ENCODE measurements at places on chromosomes 7 and 10.

DNA sequence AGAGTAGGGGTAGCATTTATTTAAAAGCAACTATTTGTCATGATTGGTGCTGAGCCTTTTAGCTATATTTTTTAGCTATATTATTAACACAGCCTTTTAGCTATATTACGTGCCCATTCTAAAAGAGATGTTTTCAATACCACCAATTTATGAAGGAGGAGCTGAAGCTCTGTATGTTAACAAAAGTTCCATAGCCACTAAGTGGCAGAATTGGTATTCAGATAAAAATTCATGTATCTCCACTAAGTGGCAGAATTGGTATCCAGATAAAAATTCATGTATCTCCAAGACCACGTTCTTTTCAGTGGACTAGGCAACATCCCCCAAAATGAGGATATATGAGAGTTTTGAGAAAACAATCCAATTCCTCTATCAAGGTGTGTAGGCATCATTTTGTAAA is 268.6 kb downstream of the HGF start:
- DNase-seq, result peak; percentile 20

GRCh38 chr10:108545921-108546320 is 1377.4 kb downstream of the XPNPEP1 start:
- no peak for DNase-seq

DNA sequence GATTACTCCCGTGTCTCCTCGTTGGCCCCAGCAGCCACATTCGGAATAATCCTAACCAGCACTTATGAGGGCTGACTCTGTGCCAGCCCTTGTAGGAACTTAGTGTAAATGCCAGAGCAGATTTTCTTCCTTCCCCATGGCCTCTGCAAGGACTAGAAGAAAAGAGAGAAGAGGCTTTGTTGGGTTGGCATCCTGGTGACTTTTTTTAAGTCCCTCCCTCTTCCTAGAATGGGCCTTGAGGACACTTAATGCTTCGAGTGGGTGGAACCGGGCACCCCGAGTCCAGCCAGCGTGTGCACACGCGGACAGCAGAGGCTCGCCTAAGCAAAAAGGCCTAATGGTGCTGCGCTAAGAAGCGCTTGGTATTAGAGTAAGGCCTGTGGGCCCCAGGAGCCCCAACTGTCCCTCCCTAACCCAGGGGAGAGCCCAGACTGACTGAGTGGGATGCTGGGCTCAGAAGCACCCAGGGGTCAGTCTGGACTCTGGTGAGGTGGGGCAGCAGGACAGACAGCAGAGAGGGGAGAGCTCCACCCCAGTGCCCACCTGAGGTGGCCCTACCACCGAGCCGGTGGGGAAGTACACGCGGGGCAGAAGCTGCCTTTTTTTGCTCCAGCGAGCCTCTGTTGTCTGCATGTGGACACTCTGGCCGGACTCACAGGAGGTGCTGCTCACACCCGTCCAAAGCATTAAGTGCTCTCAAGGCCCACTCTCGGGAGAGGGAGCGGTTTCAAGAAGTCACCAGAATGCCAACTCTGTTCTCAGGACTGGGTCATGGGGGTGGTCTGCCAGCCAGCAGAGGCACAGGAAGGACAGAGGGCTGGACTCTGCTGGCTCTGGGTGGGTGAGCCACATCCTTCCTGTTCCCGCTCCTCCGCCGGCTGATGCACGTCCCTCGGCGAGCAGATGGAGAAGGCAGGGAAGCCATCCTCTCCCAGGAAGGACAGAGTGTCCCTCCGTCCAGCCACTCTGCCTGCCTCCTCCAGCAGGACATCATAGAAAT is 12.5 kb downstream of the ITPRIP start:
- DNase-seq, result no peak

DNA sequence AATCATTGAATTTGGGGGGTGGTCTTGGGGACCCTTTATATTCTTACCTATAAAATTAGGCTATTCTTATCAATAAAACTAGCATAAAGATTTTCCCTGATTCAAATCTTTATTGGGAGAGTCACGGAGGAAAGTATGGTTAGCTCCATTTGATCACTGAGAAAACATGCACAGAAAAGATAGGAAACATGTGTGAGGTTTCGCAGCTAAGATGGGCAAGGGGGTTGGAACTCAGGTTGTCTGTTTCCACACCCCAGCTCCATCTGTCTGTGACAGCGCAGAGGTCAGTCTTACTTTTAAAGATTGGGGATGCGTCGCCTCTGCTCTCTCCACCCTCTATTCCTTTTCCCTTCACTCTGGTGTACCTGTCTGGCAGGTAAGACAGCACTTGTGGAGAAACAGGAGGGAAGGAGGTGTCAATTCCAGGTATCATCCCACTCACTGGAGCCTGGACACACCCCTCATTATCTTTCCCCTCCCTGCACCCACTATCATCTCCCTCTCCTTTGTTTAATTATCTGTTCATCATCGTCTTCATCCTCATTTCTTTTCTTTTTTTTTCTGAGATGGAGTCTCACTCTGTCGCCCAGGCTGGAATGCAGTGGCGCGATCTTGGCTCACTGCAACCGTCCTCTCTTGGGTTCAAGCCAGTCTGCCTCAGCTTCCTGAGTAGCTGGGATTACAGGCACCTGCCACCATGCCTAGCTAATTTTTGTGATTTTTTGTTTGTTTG is 2.4 kb upstream of the DENND10 start:
- no peak for DNase-seq

DNA sequence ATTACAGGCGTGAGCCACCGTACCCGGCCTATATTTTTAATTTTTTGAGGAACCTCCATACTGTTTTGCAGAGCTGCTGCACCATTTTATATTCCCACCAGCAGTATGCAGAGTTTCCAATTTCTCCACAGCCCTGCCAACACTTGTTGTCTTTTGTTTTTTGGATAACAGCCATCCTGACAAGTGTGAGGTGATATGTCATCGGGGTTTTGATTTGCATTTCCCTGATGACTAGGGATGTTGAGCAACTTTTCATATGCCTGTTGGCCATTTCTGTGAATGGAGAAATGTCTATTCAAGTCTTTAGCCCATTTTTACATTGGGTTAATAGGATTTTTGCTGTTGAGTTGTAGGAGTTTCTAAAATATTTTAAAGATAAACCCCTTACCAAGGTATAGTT is 22.2 kb downstream of the ENTPD7 start:
- DNase-seq, result no peak

DNA sequence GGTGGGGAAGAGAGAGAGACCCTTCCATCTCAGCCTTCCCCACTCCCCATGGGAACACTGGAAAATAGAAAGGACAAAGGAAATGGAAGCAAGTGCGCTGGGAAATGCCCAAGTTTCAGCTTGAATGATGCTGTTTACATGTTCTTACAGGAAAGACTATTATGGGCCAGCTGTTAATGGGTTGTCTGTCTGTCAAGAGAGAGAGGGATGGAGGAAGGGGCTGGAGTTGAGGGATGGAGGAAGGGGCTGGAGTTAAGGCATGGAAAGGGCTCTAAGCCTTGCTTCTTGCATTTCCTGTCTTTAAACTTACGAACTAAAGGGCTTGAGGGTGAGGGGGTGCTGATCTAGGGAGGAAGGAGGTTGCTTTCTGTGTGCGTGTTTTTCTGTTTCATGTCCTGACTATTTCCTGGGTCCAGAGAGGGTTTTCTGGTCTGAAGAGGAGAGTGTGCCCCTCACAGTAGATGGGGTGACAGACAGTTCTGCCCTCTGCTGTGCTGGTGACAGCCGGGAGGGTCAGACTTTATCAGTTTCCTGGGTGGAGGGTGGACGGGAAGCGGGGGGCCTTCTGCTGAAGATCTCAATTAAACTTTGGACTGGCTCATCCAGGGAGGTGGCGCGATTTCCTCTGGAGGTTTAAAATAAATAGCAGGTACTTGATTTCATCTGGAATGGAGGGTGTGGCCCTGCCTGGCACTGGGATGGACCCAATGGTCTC is 30.5 kb downstream of the GRK5 start:
- DNase-seq, result no peak

DNA sequence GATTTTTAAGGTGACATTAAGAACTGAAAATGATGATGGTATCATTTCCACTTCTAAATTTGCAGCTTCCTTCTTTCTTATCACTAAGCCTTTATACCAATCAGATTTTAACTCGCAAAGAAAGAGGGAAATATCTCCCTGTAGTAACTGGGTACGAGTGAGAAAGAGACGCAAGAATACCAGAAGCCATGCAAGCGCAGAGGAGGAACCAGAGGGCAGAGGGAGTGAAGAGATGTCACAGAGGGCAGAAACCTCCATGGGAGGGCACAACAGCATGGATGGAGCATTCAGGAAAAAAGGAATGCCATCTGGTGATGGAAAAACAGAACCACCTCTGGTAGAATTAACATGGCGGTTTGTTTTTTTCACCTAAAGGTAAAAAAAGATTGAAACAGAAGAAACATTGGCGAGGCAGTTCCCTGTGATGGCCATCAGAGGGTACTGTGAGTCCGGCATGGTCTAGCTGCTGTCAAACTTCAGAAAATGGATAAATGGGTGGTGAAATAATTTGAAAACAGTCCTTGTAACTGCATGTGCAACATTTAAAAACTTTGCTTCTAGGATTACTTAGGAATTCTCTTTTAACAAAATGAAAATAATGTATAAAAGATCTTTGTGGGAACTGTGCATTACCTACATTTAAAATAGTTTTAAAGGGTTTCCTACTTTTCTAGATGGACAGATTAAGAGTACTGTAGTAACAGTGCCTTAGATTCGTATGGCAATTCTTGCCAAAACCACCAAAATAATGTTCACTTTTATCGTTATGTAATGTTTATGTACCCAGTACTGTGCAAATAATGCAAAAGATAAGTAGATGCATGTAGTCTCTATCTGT is 91.8 kb downstream of the ARHGAP12 start:
- DNase-seq, result peak; percentile 27

- DNase-seq, result no peak
These were observed 112.5 kb upstream of the GJD4 start for GRCh38 chr10:35492386-35493195.

- DNase-seq, result no peak
These were observed 40.9 kb upstream of the ZNF365 start for GRCh38 chr10:62333135-62333889.

- no peak for DNase-seq
These were observed 61.9 kb downstream of the COL13A1 start for GRCh38 chr10:69863580-69863979.

GRCh38 chr7:36205803-36206202 is 52.7 kb downstream of the EEPD1 start:
- DNase-seq, result no peak

- DNase-seq, result no peak
These were observed 304.4 kb upstream of the C7orf33 start for GRCh38 chr7:148286150-148286549.

DNA sequence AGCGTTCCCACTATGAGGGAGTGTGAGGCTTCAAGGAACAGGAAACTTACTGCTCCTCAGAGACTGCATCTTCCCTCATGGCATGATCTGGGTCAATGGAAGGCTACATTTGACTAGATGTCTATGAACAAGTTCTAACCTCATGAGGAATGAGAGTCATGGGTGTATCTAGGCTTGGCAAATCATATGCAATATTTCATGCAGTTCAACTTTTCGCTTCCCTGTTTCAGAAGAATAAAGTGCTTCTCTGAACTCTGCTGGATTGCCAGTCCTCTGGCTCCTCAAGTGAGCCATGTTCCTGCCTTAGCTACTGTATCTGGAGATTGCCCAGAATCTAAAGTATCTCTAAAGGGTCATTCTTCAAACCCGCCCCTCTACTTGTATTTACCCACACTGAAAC is 54.3 kb upstream of the SEMA3A start:
- no peak for DNase-seq

- no peak for DNase-seq
These were observed 18.2 kb downstream of the WBP1L start for GRCh38 chr10:102761981-102762380.

GRCh38 chr7:79984210-79984609 is 150.4 kb upstream of the GNAI1 start:
- peak; percentile 12 for DNase-seq

- no peak for DNase-seq
These were observed 74.4 kb downstream of the GLCCI1 start for GRCh38 chr7:8042796-8043535.

All from AG08396 (cell line).